ENCODE measurements at places on chromosomes 11 and 22. TPM values are rescaled to one million over a fixed set of nuclear protein-coding genes. Genes with fewer than 3 reads are reported as not detected.

The PRR5L gene
- 39.0 TPM for total RNA-seq

The GAS2 gene
- 0.63 TPM for total RNA-seq

The LRRC74B gene
- not detected for total RNA-seq

The TMEM126A gene
- 50.1 TPM for total RNA-seq

The SLC22A8 gene
- not detected for total RNA-seq

The KRTAP5-9 gene
- not detected for total RNA-seq

The BDNF gene
- total RNA-seq, result 0.04 TPM

The OR8G1 gene
- not detected for total RNA-seq

The TEX54 gene
- total RNA-seq, result not detected

The C11orf21 gene
- not detected for total RNA-seq

The RASSF10 gene
- 3.6 TPM for total RNA-seq
